ENCODE measurements at places on chromosomes 16 and 17.

DNA sequence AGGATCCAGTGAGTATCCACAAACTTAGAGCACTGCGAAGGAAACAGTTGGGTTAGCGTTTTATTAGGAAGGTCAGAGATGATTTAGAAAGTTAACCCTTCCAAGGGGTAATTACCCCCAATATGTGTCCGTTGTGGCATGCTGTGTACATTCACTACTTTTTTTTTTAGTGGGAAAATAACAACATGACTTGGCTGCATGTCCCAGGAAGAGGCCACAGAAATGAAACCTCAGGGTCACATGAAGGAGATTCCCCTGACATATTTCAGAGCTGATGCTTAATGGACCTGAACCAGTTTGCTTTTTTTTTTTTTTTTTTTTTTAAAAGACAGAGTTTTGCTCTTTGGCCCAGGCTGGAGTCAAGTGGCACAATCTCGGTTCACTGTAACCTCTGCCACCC lies 167.5 kb downstream of the PRKCA start:
- DNase-seq: no peak

- DNase-seq: no peak
Measured at GRCh38 chr17:32493976-32494513, 7.3 kb downstream of the CDK5R1 start.

GRCh38 chr17:74994440-74994839 lies 7.0 kb downstream of the CDR2L start:
- no peak for DNase-seq

DNA sequence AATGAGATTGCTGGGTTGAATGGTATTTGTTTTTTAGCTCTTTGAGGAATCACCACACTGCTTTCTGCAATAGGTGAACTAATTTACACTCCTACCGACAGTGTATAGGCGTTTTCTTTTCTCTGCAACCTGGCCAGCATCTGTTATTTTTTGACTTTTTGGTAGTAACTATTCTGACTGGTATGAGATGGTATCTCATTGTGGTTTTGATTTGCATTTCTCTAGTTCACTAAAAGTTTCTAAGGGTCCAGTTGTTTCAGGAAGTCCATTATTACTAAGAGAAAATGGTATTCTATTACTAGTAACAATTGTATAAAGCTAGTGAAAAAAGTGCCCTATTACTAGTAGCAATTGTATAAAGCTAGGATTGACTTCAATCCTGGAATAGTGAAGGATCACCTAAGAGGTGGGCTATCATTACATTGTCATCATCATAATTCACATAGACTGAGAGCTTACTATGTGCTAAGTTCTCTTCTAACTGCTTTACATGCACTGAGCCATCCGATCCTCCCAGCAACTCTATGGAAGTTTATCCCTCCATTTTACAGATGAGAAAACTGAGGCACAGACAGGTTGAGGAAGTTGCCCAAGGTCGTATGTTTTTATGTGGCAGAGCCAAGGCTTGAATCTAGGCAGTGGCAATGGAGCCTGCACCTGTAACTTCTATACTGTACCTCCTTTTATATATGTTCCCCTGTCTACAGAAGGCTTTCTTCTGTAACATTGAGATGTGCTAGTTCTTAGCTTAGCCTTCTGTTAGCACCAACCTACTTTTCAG lies 13.4 kb upstream of the SMIM36 start:
- no peak for DNase-seq

GRCh38 chr16:12941896-12942295 lies 40.5 kb downstream of the SHISA9 start:
- no peak for DNase-seq

GRCh38 chr17:19411631-19412030 lies 599 bp downstream of the RNF112 start:
- no peak for DNase-seq

- DNase-seq: no peak
Measured at GRCh38 chr17:4594931-4595684, 10.8 kb downstream of the SMTNL2 start.

DNA sequence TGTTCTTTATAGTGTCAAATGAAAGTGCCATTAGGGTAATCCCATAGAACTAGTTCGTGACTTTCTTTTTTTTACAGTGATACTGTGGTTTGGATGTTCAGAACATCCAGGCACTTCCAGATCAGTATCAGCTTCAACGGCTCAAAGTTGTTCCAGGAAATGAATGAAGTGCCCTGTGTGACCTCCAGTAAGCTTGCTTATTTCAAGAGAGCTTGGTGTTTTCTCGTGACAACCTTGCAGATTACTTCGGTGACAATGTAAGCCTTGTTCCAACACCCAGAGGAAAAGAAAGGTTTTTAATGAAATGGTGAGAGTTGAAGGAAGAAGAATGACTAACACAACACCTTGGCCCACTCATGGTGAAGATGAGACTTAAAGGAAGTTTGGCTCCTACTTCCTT lies 16.0 kb upstream of the KCNJ16 start:
- no peak for DNase-seq

DNA sequence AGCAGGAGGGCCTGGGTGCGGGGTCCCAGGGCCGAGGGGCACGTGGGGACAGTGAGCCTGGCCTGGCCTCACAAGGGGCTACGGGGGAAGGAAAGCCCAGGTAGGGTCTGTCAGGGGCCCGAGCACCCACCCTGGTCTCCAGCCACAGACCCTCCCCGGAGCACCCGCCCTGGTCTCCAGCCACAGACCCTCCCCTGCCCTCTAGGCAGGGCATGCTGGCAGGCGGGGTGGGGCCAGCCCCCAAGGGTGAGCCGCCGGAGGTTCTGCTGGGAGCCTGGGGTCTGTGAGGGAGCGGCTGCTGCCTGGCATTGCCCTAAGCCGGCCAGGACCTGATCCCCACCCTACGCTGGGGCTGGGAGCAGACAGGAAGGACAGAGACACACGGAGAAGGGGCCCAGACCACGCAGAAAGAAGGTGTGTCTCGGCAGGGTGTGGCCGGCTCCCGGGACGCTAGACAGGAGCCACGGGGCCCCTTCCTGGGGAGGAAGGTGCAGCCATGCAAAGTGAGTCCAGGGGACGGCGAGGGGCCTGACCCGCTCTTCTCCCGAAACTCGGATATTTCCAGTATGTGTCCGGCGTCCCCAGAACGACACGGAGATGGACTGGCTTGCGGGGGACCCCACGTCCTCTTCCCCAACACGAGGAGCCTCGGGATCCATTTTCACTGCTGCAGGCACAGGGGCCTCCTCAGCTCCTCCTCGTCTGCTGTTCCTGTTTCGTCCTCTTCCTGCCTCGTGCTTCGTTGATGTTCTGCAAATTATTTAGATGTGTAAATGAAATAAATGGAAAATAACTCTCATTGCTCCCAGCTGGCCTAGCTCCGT lies 15.5 kb downstream of the UTS2R start:
- no peak for DNase-seq

GRCh38 chr16:13507530-13507929 lies 412.4 kb upstream of the ERCC4 start:
- no peak for DNase-seq

- DNase-seq: peak; percentile 72
Measured at GRCh38 chr16:2003827-2004641, 5.6 kb downstream of the ZNF598 start.

Measured in activated CD4-positive, CD25-positive, alpha-beta regulatory T cell (primary cell).